Fibroblast of skin of left biceps (primary cell): ENCODE measurements at places on chromosomes 7 and 10.

DNA sequence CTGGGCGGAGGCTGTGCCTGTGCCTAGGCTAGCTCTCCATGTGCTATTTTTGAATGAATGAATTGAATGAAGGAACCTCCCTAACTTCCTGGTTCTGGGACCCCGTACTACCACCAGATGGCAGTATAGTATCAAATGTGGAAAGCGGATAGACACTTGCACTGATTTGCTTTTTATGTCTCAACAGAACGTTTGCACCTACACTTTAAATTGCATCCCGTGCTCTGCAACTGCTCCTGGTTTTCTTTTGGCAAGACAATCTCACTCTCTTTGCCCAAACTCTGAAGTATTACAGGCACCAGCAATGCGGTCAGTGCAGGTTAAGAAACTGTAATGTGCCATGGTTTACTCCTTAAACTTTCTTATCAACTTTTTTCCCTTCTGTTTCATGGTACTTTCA is 6.5 kb downstream of the FZD8 start:
- peak; percentile 36 for DNase-seq

DNA sequence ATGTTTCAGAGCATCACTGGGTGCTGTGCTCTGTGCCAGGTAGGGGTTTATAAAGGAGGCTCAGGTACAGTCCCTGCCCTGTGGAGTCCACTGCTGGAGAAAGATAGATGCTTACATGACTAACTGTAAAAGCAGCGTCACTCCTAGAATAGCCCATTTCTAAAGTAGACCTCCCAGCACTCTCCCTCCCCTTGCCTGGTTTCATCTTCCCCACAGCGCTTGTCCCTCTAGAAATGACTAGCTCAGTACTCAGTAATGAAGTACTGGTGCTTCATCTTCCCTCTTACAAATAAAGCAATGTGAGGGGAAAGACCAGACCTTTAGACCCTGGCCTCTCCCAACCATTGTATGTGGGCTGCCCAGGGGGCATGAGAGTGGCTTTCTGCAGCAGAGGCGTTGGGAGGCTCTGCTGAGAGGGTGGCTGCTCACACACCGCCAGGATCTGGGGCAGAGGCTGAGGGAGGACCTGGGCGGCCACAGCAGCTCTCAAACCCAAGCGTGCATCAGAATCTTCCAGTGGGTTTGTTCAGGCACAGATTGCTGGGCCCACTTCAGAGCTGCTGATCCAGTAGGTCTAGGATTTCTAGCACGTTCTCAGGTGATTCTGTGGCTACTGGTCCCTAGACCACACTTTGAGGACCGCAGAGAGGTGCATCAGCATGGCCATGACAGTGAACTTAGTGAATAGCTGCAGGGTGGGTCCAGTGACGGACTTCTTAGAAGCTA is 110.3 kb upstream of the ANLN start:
- no peak for DNase-seq

GRCh38 chr10:116785282-116785681 is 42.9 kb upstream of the HSPA12A start:
- DNase-seq = no peak

DNA sequence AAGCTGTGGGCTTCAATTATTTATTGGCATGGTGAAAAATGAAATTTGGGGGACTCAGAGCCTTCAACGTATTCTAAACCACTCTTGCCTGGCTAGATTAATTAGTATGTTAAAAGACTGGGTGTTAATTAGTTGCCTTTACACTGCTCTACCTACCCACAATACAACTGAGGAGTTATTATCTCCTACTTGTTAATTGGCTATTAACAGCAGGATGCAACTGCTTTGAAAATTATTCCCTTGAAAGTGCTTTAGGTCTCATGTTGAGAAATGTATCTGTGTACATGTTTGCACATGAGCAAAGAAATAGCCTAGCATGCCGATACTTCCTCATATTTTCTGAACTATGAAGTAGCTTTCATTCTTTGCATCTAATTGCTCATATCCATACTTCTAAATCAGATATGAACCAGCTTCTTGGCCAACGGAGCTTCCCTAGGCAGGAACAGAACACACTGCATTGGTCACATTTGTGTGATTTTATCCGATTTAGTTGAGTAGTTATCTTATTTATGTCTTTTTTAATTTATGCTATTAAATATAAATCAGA is 155.8 kb downstream of the GPAM start:
- no peak for DNase-seq

GRCh38 chr10:120806081-120806480 is 45.1 kb upstream of the WDR11 start:
- DNase-seq = no peak

DNA sequence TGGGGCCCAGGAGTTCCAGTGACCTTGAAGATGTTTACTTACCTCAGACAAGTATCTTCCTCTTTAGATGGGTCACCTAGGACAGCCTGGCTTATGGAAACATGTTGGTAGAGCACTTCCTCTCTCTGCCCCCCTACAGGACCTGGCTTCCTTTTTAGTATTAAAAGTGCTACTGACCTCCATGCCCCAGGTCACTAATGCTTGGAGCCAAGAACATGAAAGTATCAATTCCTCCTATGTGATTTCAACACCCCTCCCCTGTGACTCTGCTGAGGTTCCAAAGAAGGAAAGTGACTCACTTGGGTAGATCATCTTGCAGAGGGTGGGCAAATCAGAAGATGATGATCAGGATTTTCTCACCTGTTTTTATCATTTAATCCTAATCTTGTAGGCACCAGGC is 125.3 kb upstream of the CCDC6 start:
- DNase-seq = no peak
